NCI-H2029 (cell line): ENCODE measurements at places on chromosomes 4 and X.

DNA sequence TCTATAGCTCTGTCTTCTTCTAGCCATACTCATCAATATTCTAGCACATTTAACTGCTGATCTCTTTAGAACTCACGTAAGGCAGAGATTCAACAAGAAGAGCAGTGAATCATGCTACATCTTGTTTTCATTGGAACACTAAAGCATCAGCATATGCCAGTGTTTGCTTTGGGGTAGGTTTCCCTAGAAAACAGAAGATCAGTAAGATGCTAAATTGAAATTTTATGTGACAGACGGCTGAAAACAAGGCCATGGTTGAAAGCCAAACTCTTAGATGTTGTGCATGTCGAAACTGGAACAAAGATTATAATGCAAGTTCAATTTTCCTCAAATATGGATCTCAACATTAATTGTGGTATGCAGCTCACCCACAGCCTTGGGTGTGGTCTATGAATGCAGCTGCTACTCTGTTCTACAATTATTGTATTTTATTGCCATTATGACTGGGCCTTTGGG, 107.6 kb downstream of the PDLIM5 start:
- DNase-seq: no peak

- peak; percentile 18 for DNase-seq
Observed at GRCh38 chrX:23515028-23515427, 152.3 kb upstream of the PRDX4 start.

GRCh38 chr4:123466080-123466785, 69.6 kb downstream of the SPRY1 start:
- DNase-seq: no peak

DNA sequence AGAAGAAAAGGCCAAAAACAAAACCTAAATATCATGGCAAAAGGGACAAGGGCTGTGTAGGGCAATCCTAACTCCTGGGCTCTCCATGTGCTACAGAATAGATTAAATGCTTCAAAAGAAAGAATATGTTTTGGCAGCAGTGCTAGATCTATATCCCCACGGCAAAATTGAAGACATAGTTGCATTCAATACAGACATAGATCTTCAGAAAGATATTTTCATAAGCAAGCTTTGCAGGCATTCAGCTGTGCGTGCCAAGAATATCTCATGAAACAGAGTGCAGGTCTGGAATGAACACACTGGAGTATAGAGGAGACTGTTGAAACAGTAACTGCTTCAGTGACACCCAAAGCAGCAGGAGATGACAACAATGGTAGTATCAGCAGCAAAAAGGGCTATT, 1476.9 kb downstream of the ARAP2 start:
- no peak for DNase-seq

DNA sequence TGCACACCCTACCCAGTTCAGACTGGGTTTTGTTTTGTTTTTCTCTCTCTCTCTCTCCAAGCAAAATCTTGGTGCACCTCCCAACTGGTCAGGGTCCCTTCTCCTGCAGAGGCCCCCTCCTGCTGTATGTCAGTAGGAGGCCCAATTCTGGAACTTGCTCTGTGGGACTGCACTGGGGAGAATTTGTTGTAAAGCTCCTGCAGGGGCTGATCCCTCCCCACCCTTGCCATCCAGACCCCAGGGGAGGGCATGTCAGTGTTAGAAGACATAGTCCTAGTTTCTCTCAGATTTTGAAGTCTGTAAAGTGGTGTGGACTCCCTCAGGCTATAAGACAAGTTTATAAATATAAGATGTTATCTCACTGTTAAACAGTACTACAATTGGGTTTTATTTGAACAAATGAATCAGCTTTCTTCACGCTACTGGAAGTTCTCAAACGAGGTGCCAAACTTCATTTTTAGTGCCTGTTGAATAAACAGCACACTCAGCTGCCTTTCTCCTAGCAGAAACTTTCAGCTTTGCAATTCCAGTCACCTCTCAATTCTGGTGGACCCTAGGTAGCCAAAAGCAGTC, 88.6 kb upstream of the FRMPD3 start:
- no peak for DNase-seq

DNA sequence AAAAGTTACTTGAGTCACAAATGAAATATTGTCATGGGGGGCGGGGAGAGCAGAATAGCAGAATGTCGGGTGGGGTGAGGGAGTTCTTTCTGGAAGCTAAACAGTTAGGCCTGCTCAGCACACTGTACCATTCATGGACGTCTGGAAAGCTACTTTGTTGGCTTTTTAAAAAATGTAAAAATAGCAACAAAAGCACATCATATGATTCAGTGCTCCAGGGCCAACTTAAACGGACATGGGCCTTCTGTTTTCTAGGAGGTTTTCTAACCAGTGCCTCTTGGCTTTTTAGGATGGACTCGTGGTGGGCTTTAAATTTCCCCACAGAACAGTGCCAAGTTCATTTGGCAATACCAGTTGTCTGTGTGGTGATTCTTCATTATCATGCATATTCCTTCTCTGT, 57.4 kb upstream of the CLCN4 start:
- DNase-seq: no peak

- no peak for DNase-seq
Observed at GRCh38 chr4:3440979-3441500, 728 bp upstream of the HGFAC start.
